Ascending aorta (tissue), 2 donors: ENCODE measurements at places on chromosomes 5 and 9.

GRCh38 chr5:169081000-169081724, 219.8 kb downstream of the SLIT3 start:
- no peak overlapping the region for H3K4me3 ChIP-seq
- no peaks in the 10 kb centered on the region for H3K27me3 ChIP-seq
- no peak for DNase-seq
- H3K36me3 ChIP-seq: no peaks in the 10 kb centered on the region
- no peaks in the 10 kb centered on the region for H3K4me1 ChIP-seq

DNA sequence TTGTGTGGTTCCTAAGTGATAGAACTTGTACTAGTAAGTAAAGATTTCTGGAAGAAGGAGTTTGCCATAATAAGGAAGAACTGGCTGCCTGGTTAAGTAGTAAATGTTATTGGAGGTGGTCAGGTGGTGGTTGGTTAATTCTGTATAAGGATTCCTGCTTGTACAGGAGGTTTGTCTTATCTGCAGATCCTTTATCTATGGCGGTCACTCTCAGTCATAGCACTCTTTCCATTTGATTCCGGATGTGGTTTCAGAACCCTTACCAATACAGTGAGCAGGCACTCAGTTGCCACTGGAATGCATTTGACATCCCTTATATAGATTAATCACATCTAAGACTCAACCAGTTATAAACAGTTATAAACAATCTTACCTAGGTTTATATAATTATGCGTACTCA, 50.3 kb downstream of the RAD50 start:
- DNase-seq: no peak
- H3K4me3 ChIP-seq: no peak overlapping the region
- H3K4me1 ChIP-seq: no peaks in the 10 kb centered on the region
- no peaks in the 10 kb centered on the region for H3K27me3 ChIP-seq
- peaks cover 76% of the 10 kb centered on the region for H3K36me3 ChIP-seq

GRCh38 chr9:78613006-78613405, 316.1 kb downstream of the PSAT1 start:
- DNase-seq: no peak
- no peaks in the 10 kb centered on the region for H3K27me3 ChIP-seq
- no peaks in the 10 kb centered on the region for H3K4me1 ChIP-seq

GRCh38 chr5:169494941-169495548, 88.5 kb upstream of the SPDL1 start:
- H3K4me1 ChIP-seq: no peaks in the 10 kb centered on the region
- no peaks in the 10 kb centered on the region for H3K27me3 ChIP-seq
- H3K4me3 ChIP-seq: no peak overlapping the region
- H3K27ac ChIP-seq: no peak overlapping the region
- no peaks in the 10 kb centered on the region for H3K36me3 ChIP-seq

GRCh38 chr5:14396737-14397136, 184.9 kb upstream of the OTULINL start:
- DNase-seq: no peak
- H3K4me3 ChIP-seq: no peak overlapping the region
- H3K36me3 ChIP-seq: peaks cover 50% of the 10 kb centered on the region
- no peaks in the 10 kb centered on the region for H3K27me3 ChIP-seq
- H3K4me1 ChIP-seq: peaks cover 12% of the 10 kb centered on the region
- H3K27ac ChIP-seq: peak overlapping the region; percentile 67

- peaks cover 45% of the 10 kb centered on the region for H3K27me3 ChIP-seq
- no peaks in the 10 kb centered on the region for H3K4me1 ChIP-seq
- H3K27ac ChIP-seq: no peak overlapping the region
- no peak for DNase-seq
- no peak overlapping the region for H3K4me3 ChIP-seq
These were observed 6.9 kb downstream of the LHX3 start for GRCh38 chr9:136197930-136198604.

- no peaks in the 10 kb centered on the region for H3K36me3 ChIP-seq
- no peaks in the 10 kb centered on the region for H3K27me3 ChIP-seq
- H3K4me3 ChIP-seq: no peak overlapping the region
- no peak overlapping the region for H3K27ac ChIP-seq
- DNase-seq: no peak
- no peaks in the 10 kb centered on the region for H3K4me1 ChIP-seq
These were observed 34.2 kb upstream of the IL7R start for GRCh38 chr5:35822511-35822910.

DNA sequence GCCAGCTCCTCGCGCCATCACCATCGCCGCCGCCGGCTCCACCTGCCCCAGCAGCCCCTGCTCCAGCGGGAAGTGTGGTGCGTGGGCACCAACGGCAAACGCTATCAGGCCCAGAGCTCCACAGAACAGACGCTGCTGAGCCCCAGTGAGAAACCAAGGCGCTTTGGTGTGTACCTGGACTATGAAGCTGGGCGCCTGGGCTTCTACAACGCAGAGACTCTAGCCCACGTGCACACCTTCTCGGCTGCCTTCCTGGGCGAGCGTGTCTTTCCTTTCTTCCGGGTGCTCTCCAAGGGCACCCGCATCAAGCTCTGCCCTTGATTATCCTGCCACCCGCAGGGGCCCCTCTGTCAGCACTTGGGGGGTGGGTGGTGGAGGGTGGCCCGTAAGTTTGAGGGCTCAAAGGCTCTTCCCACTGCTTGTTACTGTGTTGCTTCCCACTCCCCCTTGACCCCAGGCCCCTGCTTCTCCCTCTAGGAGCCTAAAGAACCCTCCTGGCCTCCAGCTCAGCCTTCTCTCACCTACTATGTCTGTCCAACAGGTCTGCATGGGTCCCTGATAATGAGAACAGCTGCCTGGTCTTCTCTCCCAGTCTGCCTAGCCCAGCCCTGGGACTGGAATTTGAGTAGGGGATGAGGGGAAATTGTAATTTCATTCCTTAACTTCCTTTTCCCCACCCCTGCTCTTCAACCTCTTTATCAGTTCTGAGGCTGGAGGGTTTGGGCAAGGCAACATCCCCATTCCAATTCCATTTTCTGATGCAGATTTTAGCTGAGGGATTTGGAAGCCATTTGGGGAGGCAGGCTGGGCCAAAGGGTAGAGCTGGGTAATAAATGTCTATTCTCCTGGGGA, 9.0 kb downstream of the RACK1 start:
- no peak overlapping the region for H3K4me3 ChIP-seq
- peaks cover under 1% of the 10 kb centered on the region for H3K4me1 ChIP-seq
- H3K27ac ChIP-seq: no peak overlapping the region
- H3K27me3 ChIP-seq: no peaks in the 10 kb centered on the region
- peaks cover 79% of the 10 kb centered on the region for H3K36me3 ChIP-seq
- DNase-seq: no peak

GRCh38 chr9:107883496-107884124, 394.0 kb upstream of the KLF4 start:
- H3K4me3 ChIP-seq: no peak overlapping the region
- H3K27ac ChIP-seq: no peak overlapping the region
- DNase-seq: no peak
- H3K4me1 ChIP-seq: no peaks in the 10 kb centered on the region

- H3K4me3 ChIP-seq: no peak overlapping the region
- H3K27me3 ChIP-seq: no peaks in the 10 kb centered on the region
- H3K27ac ChIP-seq: no peak overlapping the region
- H3K36me3 ChIP-seq: no peaks in the 10 kb centered on the region
These were observed 222.5 kb upstream of the DAPK1 start for GRCh38 chr9:87275047-87275725.

- no peaks in the 10 kb centered on the region for H3K36me3 ChIP-seq
- DNase-seq: no peak
- no peak overlapping the region for H3K27ac ChIP-seq
- H3K4me1 ChIP-seq: no peaks in the 10 kb centered on the region
- H3K27me3 ChIP-seq: no peaks in the 10 kb centered on the region
These were observed 60.6 kb downstream of the ENTREP1 start for GRCh38 chr9:69385581-69386033.

- H3K36me3 ChIP-seq: peaks cover 17% of the 10 kb centered on the region
- peak overlapping the region; percentile 88 for H3K27ac ChIP-seq
- no peak overlapping the region for H3K4me3 ChIP-seq
- peaks cover 24% of the 10 kb centered on the region for H3K4me1 ChIP-seq
These were observed 41.0 kb downstream of the PCDHGC5 start for GRCh38 chr5:141529873-141530272.

GRCh38 chr9:134222018-134222573, 57.7 kb upstream of the RNU6ATAC start:
- no peaks in the 10 kb centered on the region for H3K4me1 ChIP-seq
- no peak overlapping the region for H3K4me3 ChIP-seq
- H3K27me3 ChIP-seq: no peaks in the 10 kb centered on the region
- H3K36me3 ChIP-seq: no peaks in the 10 kb centered on the region
- no peak for DNase-seq

DNA sequence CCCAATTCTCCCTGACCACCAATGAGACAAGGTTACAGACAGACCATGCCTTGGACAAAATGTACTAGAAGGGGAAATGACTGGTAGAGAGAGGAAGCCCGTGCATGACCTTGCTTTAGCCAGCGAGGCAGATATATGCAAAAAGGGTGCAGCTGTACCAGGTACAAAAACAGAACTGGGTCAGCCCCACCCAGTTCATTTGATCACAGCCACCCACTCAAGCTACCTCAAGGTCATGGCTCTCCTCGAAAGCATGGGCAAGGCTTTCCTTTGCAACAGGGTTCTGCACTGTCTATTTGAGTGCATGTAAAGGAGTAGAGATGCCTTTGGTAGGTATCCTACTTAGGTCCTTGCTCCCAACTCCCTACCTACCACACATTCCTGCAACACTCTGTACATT, 33.3 kb downstream of the TLE1 start:
- H3K27me3 ChIP-seq: no peaks in the 10 kb centered on the region
- peaks cover 5% of the 10 kb centered on the region for H3K36me3 ChIP-seq
- no peaks in the 10 kb centered on the region for H3K4me1 ChIP-seq
- no peak for DNase-seq
- H3K27ac ChIP-seq: no peak overlapping the region
- no peak overlapping the region for H3K4me3 ChIP-seq

DNA sequence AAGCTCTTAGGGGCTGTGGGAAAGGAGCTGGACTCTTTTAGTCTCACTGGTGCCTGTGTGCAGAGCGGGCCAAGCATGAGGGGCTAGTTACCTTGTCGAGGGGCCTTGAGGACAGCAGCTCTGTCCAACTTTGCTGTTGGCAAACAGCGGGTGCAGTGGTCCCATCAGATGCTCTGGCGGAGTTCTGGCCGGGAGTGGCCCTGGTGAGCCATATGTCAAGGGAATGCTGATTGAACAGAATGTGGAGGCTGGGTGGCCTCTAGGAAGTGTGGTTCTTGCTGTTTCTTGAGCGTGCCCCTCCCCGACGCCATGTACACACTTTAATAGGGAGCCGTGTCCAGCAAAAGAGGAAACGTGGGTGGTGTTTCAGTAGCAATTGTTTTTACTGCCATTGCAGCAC, 3.6 kb upstream of the ADAMTS2 start:
- H3K27ac ChIP-seq: no peak overlapping the region
- no peak overlapping the region for H3K4me3 ChIP-seq
- no peaks in the 10 kb centered on the region for H3K27me3 ChIP-seq
- DNase-seq: no peak
- H3K36me3 ChIP-seq: no peaks in the 10 kb centered on the region
- peaks cover 5% of the 10 kb centered on the region for H3K4me1 ChIP-seq

- DNase-seq: no peak
- peaks cover 7% of the 10 kb centered on the region for H3K4me1 ChIP-seq
- H3K27ac ChIP-seq: no peak overlapping the region
- no peaks in the 10 kb centered on the region for H3K27me3 ChIP-seq
- peaks cover 76% of the 10 kb centered on the region for H3K36me3 ChIP-seq
These were observed 42.4 kb downstream of the NDST1 start for GRCh38 chr5:150550286-150550685.

GRCh38 chr9:127022913-127023660, 99.3 kb downstream of the ANGPTL2 start:
- H3K4me1 ChIP-seq: peaks cover 3% of the 10 kb centered on the region
- peak overlapping the region; percentile 46 for H3K27ac ChIP-seq
- DNase-seq: no peak
- H3K4me3 ChIP-seq: no peak overlapping the region
- no peaks in the 10 kb centered on the region for H3K36me3 ChIP-seq

DNA sequence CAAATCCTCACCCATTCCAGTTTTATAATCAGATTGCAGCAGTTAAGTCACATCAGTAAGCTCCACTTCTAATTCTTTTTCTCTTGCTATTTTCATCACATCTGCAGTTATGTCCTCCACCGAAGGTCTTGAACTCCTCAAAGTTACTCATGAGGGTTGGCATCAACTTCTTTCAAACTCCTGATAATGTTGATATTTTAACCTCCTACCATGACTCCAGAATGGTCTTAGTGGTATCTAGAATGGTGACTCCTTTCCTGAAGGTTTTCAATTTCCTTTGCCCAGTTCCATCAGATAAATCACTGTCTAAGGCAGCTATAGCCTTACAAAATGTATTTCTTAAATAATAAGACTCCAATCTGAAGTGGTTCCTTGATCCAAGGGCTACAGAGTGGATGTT, 53.8 kb upstream of the EDIL3 start:
- no peaks in the 10 kb centered on the region for H3K36me3 ChIP-seq
- H3K4me3 ChIP-seq: no peak overlapping the region

GRCh38 chr9:1219284-1219683, 169.1 kb downstream of the DMRT2 start:
- no peaks in the 10 kb centered on the region for H3K27me3 ChIP-seq
- H3K4me1 ChIP-seq: no peaks in the 10 kb centered on the region
- no peaks in the 10 kb centered on the region for H3K36me3 ChIP-seq

- H3K27me3 ChIP-seq: no peaks in the 10 kb centered on the region
- no peak overlapping the region for H3K27ac ChIP-seq
- no peaks in the 10 kb centered on the region for H3K36me3 ChIP-seq
These were observed 47.0 kb downstream of the CRB2 start for GRCh38 chr9:123402981-123403509.

- H3K36me3 ChIP-seq: no peaks in the 10 kb centered on the region
- no peaks in the 10 kb centered on the region for H3K4me1 ChIP-seq
- H3K27ac ChIP-seq: no peak overlapping the region
- DNase-seq: no peak
- H3K4me3 ChIP-seq: no peak overlapping the region
These were observed 25.7 kb upstream of the RFK start for GRCh38 chr9:76419782-76420380.

GRCh38 chr5:132476876-132477781, 13.4 kb downstream of the IRF1 start:
- H3K27ac ChIP-seq: peak overlapping the region; percentile 50
- no peak for DNase-seq
- no peaks in the 10 kb centered on the region for H3K27me3 ChIP-seq

DNA sequence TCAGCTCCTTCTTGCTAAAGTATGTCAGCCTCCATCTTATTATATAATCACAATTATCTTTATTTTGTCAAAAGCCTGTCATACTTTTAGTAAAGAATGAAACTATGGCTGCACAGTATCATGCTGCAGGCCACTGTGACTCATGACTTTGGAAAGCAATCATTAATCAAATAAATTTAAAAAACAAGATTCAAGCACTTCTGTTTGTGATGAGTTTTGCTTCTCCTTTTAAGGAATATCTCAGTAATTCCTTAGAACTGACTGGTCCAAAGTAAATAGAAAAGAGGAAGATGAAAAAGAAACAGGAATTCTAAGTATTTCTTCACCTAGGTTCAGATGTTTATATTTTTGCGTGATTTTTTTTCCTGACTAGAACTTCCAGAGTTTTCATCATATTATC, 83.1 kb downstream of the EDIL3 start:
- no peaks in the 10 kb centered on the region for H3K4me1 ChIP-seq
- no peak for DNase-seq
- H3K4me3 ChIP-seq: no peak overlapping the region
- H3K27me3 ChIP-seq: no peaks in the 10 kb centered on the region
